ENCODE measurements at places on chromosomes 13 and 19.

GRCh38 chr13:21033856-21034602 is 27.4 kb downstream of the LATS2 start:
- no peak for DNase-seq

GRCh38 chr19:18274781-18275356 is 617 bp upstream of the IQCN start:
- peak; percentile 96 for DNase-seq

GRCh38 chr13:72504131-72504841 is 223.1 kb downstream of the MZT1 start:
- no peak for DNase-seq

- no peak for DNase-seq
Measured at GRCh38 chr13:74110053-74110452, 24.2 kb downstream of the KLF12 start.

Measured in MG63 (cell line).